ENCODE measurements at places on chromosomes 4 and X. TPM values are rescaled to one million over a fixed set of nuclear protein-coding genes. Genes with fewer than 3 reads are reported as not detected.

Gene BCAP31
- total RNA-seq = 289 TPM

Gene HEPH
- total RNA-seq = 0.11 TPM

Gene FABP2
- total RNA-seq = not detected

Gene SPATA4
- total RNA-seq = 0.10 TPM

Gene PSAPL1
- not detected for total RNA-seq

Gene TMSB15C
- total RNA-seq = 1.8 TPM

Gene ENAM
- not detected for total RNA-seq

Gene CYLC1
- not detected for total RNA-seq

Gene MSX1
- total RNA-seq = 0.10 TPM

Gene PDZD4
- total RNA-seq = 0.04 TPM

Gene DCAF12L2
- not detected for total RNA-seq

Gene PASD1
- total RNA-seq = not detected

Gene TMA16
- 29.6 TPM for total RNA-seq

Gene TRPC5OS
- not detected for total RNA-seq

Gene CPEB2
- total RNA-seq = 9.1 TPM

Gene MTNR1A
- not detected for total RNA-seq

Gene AKAP4
- not detected for total RNA-seq

Gene ARX
- not detected for total RNA-seq

Gene HELT
- not detected for total RNA-seq

Gene GATA1
- total RNA-seq = not detected

Gene CENPVL3
- total RNA-seq = not detected

Gene PRDX4
- 106 TPM for total RNA-seq

Data from foreskin keratinocyte (primary cell).